ENCODE measurements at places on chromosomes 1 and 21. TPM values are rescaled to one million over a fixed set of nuclear protein-coding genes. Genes with fewer than 3 reads are reported as not detected.
A peak's percentile ranks its signal among the peaks of the same experiment; 100 is the strongest.

The HEYL gene
- total RNA-seq = 8.5 TPM

DNA sequence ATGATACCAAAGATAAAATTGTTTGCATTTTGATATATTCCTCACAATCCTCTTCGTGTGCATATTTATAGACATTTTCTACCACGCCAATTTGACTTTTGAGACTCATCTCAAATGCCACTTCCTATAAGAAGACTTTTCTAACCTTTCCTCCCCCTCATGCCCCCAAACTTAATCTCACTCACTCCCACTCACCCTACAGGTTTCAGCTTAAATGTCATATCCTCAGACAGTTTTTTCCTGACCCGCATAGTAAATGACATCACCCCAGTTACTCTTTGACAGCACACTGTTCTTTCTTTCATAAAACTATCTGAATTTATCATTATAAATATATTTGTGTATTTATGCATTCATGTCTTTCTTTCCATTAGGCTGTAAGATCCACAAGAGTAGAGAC is 29.6 kb upstream of the RGS8 start:
- DNase-seq = no peak

The RNU1-1 gene
- total RNA-seq = 1,358 TPM

- peak; percentile 91 for DNase-seq
These were observed at the start of gene NASP for GRCh38 chr1:45583666-45584350. Gene NASP, plus strand, starts transcription at chr1:45584041. Its CDS starts 106 bp downstream, at chr1:45584147.

- DNase-seq = no peak
These were observed 20.7 kb downstream of the DAB1 start for GRCh38 chr1:57403201-57403600.

GRCh38 chr1:40404670-40405462 is 31.3 kb downstream of the SMAP2 start:
- no peak for DNase-seq

- DNase-seq = peak; percentile 30
These were observed 150.6 kb downstream of the RWDD3 start for GRCh38 chr1:95384567-95384966.

The HTR6 gene
- not detected for total RNA-seq

Measured in mucosa of gallbladder (tissue), 1 donor.